ENCODE measurements at places on chromosomes 7 and 10.

DNA sequence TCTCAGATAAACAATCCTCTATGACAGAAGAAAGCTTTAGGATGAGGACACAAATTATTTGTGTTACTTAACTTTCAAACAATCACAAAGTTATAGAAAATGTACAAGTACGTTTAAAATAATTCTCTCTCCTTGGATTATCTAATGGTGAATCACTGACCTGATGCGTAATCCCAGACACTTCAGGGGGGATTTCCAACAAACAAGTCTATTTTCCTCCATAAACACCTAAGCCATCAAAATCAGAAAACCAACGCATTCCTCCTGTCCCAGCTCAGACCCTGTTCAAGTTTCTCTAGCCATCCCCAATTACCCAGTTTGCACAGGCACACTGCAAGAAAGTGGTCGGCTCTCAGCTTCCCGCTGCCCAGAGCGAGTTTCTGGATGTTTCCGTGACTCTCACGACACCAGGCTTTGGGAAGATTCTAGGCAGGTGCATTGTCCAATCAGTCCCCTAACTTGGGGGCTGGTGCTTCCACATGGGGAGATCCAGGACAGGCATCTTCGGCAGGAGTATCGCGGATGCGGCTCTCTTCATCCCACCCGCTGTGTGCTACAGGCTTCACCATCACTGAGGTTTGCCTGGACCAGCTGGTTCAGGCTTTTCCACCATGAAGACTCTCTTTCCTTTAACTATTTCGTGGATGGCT lies 200.0 kb downstream of the ZMYND11 start:
- no peak for DNase-seq

GRCh38 chr10:91347529-91347928 lies 62.6 kb upstream of the HECTD2 start:
- no peak for DNase-seq

DNA sequence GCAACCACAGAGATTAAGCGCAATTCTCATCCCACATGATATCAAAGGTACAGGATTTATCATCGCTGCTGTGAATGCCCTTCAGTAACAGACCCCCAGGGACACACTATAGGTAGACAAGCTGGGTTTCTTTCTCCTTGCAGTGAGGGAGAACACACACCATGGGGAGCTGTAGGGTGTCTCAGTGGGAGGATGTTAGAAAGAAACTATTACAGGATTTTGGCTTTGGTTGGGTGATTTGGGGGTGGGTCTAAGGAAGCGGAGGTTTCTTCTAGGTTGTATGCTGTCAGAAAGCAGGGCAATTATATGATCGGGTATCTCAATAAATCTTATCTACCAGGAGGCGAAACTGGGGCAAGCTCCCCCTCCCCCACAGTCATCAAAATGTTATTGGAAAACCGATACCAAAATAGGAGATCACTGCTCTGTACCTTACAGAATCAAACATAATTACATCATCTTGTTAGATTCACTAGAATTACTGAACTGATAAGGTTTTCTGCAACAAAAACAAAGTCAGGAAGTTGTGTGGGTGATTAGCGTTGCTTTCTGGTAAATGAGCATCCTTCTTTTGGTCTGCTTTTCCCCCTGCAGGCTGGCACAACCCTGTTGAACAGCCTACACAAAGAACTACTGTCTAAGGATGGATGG lies 209.7 kb downstream of the TEX36 start:
- DNase-seq = no peak

GRCh38 chr10:30967650-30968410 lies 63.8 kb downstream of the ZNF438 start:
- no peak for DNase-seq

DNA sequence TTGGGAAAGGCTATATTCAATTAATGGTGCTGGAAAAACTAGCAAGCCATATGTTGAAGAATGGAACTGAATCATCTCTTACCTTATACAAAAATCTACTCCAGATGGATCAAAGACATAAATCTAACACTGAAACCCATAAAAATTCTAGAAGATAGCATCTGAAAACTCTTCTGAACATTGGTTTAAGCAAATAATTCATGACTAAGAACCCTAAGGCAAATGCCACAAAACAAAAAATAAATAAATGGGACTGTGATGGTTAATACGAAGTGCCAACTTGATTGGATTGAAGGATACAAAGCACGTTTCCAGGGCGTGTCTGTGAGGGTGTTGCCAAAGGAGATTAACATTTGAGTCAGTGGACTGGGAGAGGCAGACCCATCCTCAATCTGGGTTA lies 1130.0 kb downstream of the DNAJB9 start:
- no peak for DNase-seq

GRCh38 chr10:131685007-131685406 lies 215.8 kb upstream of the PPP2R2D start:
- no peak for DNase-seq

DNA sequence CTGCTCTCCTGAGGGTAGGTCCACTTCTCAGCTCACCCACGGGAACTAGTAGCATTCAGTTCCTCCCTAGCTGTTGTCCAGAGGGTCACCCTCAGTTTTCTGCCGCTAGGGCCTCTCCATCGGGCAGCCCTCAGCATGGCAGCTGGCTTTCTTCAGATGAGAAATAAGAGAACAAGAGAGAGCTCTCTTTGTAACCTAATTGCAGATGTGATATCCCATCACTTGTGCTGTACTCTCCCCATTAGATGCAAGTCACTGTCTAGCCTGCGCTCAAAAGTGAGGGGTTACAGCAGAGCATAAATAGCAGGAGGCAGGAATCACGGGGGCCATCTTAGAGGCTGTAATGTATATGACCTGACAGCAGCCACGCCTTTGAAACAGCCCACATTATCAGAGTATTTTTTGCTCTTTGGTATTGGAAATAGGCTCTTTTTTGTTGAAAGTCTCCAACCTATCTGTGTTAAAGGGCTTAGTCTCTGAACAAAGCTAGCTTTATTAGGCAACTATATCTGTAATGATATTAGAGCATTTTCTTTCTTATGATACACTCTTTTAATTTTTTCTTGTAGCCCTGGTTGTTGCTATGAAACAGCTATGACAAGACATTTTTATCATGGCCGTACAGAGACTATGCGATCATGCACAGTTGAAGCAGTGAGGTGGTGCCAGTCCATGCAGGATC lies 45.7 kb downstream of the CROT start:
- no peak for DNase-seq

- no peak for DNase-seq
Measured at GRCh38 chr7:80467069-80467468, 44.8 kb downstream of the GNAT3 start.

DNA sequence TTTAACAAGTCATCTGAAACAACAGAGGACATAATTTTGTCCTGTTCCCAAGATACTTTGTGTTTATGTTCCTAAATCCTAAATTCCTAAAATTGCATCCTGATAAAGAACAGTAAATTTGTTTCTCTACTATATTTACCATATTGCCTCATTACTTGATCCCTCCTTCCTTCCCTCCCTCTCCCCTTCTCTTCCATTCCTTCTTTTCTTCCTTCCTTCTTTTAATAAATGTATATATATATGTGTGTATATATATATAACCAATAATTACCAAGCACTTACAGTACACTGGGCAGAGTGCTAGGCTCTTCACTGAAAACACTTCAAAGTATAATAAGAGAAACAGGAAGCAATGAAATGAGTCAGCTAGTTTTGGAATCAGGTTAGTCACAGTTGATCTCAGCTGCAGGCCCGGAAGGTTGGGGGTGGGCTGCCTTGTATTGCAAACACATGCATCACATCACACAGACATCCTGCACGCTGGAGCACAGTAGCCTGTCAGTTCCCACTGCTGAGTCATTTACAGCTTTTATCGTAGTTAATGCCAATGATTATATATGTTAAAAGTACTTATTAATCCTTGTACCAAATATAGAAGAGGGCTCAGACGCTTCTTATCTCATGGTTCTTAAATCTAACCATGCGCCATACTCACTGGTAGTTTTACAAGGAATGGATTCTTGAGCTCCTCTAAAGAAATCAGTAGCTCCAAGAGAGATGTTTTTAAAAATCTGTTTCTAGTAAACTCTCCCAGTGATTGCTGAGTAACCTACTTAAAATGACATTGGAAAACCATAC lies 551.7 kb downstream of the GRM8 start:
- DNase-seq = peak; percentile 91

DNA sequence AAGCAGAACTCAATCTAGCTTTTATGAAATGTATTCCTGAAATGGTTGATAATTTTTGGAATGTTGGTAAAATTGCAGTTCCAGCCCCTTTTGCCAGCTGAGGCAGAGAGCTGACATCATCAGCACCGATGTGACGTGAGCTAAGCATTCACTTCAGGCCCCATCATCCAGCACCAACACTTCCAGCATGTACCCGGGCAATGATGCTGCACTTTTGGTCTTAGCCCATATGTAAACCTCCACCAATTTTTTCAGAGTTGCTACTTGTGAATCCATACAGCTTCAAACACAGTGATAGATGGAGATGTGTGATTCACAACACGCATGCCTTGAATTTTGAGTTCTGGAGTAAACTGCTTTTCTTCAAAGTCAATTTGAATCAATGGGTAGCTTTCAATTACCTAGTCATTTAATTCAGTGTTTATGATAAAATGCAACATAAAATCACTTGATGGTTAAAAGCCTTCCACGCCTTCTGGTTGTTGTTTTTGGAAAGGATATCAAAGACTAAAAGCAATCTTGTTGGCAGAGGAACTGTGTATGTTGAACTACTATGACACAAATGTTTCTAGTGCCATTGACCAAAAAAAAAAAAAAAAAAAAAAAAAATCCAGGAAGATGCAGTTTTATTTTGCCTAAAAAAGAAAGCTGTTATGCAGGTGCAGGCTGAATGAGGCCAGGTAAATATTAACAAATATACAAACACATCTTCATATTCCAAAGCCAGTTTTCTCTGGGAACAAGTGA lies 73.9 kb downstream of the NRP1 start:
- DNase-seq = no peak

GRCh38 chr10:5589661-5590511 lies 65.1 kb downstream of the CALML3 start:
- DNase-seq = no peak

DNA sequence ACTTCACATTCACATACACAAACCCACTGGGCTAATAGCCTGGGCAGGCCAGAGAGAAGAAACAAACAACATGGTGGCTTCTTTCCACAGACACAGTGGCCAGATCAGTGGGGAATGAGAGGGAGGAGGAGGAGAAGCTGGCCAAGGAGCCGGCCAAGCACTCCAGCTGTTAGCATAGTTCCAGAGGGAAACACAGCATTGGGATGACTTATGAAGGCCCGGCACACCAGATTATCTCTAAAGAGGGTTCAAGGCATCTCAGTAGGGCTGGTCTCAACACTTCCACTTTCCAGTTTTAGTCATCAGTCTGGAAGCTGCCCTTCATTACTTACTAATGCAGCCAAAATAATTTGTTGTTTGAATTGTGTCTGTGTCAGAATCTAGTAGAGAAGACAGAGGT lies 42.1 kb upstream of the GPR26 start:
- DNase-seq = no peak

- DNase-seq = no peak
Measured at GRCh38 chr7:150737265-150738055, at the start of gene GIMAP5. Gene GIMAP5 (plus strand): TSS chr7:150737418. CDS start chr7:150740885, 3,467 bp downstream.

GRCh38 chr10:17064435-17064834 lies 65.2 kb downstream of the CUBN start:
- no peak for DNase-seq
